A549 treated with CORT108297 at 1 μM for 4 hours (cell line): ENCODE measurements at places on chromosomes 1 and 21. TPM values are rescaled to one million over a fixed set of nuclear protein-coding genes. Genes with fewer than 3 reads are reported as not detected.

Gene FCRL2
- total RNA-seq: not detected in 5 replicates

Gene OXCT2
- total RNA-seq: 0.40 to 0.74 TPM (median 0.50 TPM) in 5 replicates

Gene LDLRAD1
- not detected in 5 replicates for total RNA-seq

Gene C1QA
- not detected in 5 replicates for total RNA-seq

Gene SYT2
- total RNA-seq: 0.01 to 0.04 TPM (median 0.03 TPM) in 5 replicates

Gene GPA33
- not detected in 5 replicates for total RNA-seq

Gene DDX20
- total RNA-seq: 8.0 to 10.0 TPM (median 8.7 TPM) in 5 replicates

Gene ARHGEF10L
- 4.8 to 8.5 TPM (median 6.9 TPM) in 5 replicates for total RNA-seq

Gene ST6GALNAC5
- total RNA-seq: 0.03 to 0.10 TPM in 2 of 5 replicates, not detected in the others

Gene AGMAT
- 5.4 to 9.3 TPM (median 7.3 TPM) in 5 replicates for total RNA-seq

Gene PGLYRP3
- not detected in 5 replicates for total RNA-seq

Gene SRSF11
- 61.5 to 99.8 TPM (median 77.8 TPM) in 5 replicates for total RNA-seq

Gene TMEM79
- total RNA-seq: 6.8 to 10.2 TPM (median 8.9 TPM) in 5 replicates

Gene MATN1
- 0.03 to 0.15 TPM (median 0.06 TPM) in 4 of 5 replicates, not detected in the other for total RNA-seq

Gene AGL
- total RNA-seq: 2.6 to 3.9 TPM (median 3.4 TPM) in 5 replicates

Gene C1orf94
- total RNA-seq: not detected in 5 replicates

Gene IL22RA1
- total RNA-seq: 3.8 to 5.5 TPM (median 4.8 TPM) in 5 replicates

Gene LYPD8
- total RNA-seq: 0.09 to 0.15 TPM (median 0.11 TPM) in 4 of 5 replicates, not detected in the other
